Suprapubic skin (tissue), 4 donors: ENCODE measurements at places on chromosomes 2 and 18. TPM values are rescaled to one million over a fixed set of nuclear protein-coding genes. Genes with fewer than 3 reads are reported as not detected.
A peak's percentile ranks its signal among the peaks of the same experiment; 100 is the strongest.

Gene CYP26B1
- total RNA-seq, result 83.3 TPM

Gene ADRA2B
- 1.4 TPM for total RNA-seq

Gene C2orf76
- total RNA-seq, result 6.7 TPM

GRCh38 chr2:218418717-218419458 lies at the start of gene VIL1:
TSS of gene VIL1 (plus strand) at chr2:218419123. CDS start at chr2:218423779, 4,656 bp downstream.
- H3K27me3 ChIP-seq, result no peaks in the 10 kb centered on the region
- H3K4me1 ChIP-seq, result no peaks in the 10 kb centered on the region
- no peak for DNase-seq
- no peak within 1 kb of the TSS for H3K4me3 ChIP-seq
- H3K27ac ChIP-seq, result no peak within 1 kb of the TSS

GRCh38 chr18:59549503-59550173 lies 147.6 kb downstream of the CCBE1 start:
- no peak overlapping the region for H3K27ac ChIP-seq
- no peaks in the 10 kb centered on the region for H3K36me3 ChIP-seq
- H3K4me3 ChIP-seq, result no peak overlapping the region
- no peaks in the 10 kb centered on the region for H3K27me3 ChIP-seq

DNA sequence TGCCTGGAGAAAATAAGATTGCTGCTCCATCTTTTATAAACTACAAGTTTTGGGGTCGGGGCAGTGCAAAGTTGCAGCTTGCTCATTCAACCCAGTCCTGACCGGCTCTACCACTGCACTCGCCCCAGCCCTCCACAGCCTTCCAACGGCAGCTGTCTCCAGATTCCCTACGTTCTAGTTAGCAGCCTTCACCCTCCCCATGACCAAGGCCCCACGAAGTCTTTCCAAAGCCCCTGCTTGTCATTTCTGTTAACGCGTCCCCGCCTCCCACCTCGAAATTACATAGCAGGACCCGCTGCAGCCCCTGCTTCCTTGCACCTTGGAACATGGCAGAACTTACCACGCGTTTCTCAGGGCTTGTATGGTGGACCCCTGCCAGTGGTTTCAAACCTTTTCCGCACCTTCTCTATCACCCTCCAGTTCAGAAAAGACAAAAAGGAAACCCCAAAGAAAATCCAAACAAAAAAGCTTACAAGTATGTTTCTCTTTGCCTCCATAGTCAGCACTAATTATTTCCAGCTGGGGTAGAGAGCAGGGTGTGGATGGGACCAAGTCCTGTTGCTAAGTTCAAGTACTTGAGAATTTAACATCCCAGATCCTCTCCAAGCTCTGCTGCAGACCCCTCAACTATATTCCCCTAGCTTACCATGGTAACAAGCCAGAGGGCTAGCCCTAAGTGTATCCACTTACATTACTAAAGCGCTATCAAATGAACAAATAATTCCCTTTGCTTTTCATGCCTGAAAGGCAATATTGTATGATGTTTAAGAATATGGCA lies 161.5 kb downstream of the TGIF1 start:
- peaks cover 6% of the 10 kb centered on the region for H3K4me1 ChIP-seq
- H3K27ac ChIP-seq, result no peak overlapping the region
- DNase-seq, result peak; percentile 62

Gene TCF23
- total RNA-seq, result not detected

DNA sequence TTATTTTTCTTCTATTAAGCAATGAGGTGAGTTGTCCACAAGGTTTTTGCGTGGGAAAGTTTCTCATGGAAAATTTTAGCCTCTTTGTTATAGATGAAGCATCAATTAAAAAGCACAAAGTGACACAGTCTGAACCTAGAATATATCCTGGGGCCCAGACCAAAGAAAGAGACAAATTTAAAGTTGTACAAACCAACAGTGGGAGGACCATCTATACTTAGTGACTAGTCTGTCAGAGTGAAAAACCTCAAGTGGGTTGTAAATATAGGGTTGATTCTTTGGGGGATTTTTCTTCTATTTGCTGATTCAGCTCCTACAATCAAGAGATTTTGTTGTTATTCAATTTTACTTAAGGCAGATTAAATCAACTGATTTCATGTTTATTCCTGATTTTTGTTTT lies 256.2 kb downstream of the SATB2 start:
- H3K4me1 ChIP-seq, result no peaks in the 10 kb centered on the region
- DNase-seq, result no peak
- no peaks in the 10 kb centered on the region for H3K27me3 ChIP-seq
- no peaks in the 10 kb centered on the region for H3K36me3 ChIP-seq

Gene TUBB8B
- not detected for total RNA-seq

- H3K27ac ChIP-seq, result no peak overlapping the region
- H3K4me1 ChIP-seq, result peaks cover 2% of the 10 kb centered on the region
- no peaks in the 10 kb centered on the region for H3K27me3 ChIP-seq
- DNase-seq, result no peak
- no peak overlapping the region for H3K4me3 ChIP-seq
Measured at GRCh38 chr18:8794156-8794933, 89.0 kb downstream of the MTCL1 start.

- no peaks in the 10 kb centered on the region for H3K36me3 ChIP-seq
- DNase-seq, result no peak
- no peaks in the 10 kb centered on the region for H3K4me1 ChIP-seq
- no peak overlapping the region for H3K4me3 ChIP-seq
Measured at GRCh38 chr2:150976604-150977003, 285.1 kb downstream of the RBM43 start.

Gene SLC39A10
- 17.6 TPM for total RNA-seq

Gene ACAA2
- total RNA-seq, result 40.6 TPM

Gene REEP1
- total RNA-seq, result 0.34 TPM

Gene RAX
- 0.18 TPM for total RNA-seq

Gene HRH4
- not detected for total RNA-seq

DNA sequence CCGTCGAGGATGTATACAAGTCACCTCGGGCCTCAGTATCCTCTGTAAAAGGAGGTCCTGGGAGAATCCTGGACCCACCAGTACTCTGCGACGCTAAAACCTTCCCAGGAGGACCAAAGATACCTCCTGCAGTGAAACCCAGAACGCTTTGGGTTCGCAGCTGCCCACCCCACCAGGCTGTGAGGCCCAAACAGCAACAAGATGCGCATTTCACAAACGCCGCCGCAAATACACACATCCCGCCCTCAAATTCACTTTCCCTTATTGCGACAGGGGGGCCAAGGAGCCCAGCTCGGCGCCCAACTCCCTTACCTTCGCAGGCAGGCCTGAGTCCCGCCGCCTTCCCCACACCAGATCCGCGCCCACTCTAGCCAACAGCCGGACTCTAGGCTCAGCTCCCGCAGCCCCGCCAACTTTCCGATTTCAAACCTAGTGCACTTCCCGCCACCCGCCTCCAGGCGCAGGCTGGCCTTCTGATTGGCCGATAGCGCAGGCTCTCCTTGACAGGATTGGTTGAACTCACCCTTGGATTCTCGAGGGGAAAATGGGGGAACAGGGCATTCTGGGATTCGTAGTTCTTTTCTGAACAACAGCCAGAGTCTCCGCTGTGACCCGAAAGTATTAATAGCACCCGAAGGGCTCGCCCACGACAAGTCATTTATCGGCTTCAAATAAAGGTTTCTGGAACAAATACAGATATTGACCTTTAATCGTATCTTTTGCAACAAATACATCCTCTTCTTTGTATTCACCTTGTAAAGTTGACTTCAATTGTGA lies at the start of gene SPC25:
SPC25 (minus strand) TSS at position 425 of the 777 bp plus-strand sequence. CDS start 911 bp downstream, outside the sequence.
- H3K4me3 ChIP-seq, result peak within 1 kb of the TSS; percentile 61
- no peaks in the 10 kb centered on the region for H3K36me3 ChIP-seq
- peak; percentile 90 for DNase-seq
- peaks cover 6% of the 10 kb centered on the region for H3K4me1 ChIP-seq
- H3K27ac ChIP-seq, result no peak within 1 kb of the TSS

- H3K4me1 ChIP-seq, result no peaks in the 10 kb centered on the region
- H3K27me3 ChIP-seq, result no peaks in the 10 kb centered on the region
- DNase-seq, result no peak
- no peak overlapping the region for H3K4me3 ChIP-seq
- H3K27ac ChIP-seq, result no peak overlapping the region
- no peaks in the 10 kb centered on the region for H3K36me3 ChIP-seq
Measured at GRCh38 chr18:5391409-5391808, 95.9 kb upstream of the ZBTB14 start.

Gene CDKL4
- 0.48 TPM for total RNA-seq

Gene PLCD4
- 1.4 TPM for total RNA-seq
